ENCODE measurements at places on chromosomes 1 and 21. TPM values are rescaled to one million over a fixed set of nuclear protein-coding genes. Genes with fewer than 3 reads are reported as not detected.

DNA sequence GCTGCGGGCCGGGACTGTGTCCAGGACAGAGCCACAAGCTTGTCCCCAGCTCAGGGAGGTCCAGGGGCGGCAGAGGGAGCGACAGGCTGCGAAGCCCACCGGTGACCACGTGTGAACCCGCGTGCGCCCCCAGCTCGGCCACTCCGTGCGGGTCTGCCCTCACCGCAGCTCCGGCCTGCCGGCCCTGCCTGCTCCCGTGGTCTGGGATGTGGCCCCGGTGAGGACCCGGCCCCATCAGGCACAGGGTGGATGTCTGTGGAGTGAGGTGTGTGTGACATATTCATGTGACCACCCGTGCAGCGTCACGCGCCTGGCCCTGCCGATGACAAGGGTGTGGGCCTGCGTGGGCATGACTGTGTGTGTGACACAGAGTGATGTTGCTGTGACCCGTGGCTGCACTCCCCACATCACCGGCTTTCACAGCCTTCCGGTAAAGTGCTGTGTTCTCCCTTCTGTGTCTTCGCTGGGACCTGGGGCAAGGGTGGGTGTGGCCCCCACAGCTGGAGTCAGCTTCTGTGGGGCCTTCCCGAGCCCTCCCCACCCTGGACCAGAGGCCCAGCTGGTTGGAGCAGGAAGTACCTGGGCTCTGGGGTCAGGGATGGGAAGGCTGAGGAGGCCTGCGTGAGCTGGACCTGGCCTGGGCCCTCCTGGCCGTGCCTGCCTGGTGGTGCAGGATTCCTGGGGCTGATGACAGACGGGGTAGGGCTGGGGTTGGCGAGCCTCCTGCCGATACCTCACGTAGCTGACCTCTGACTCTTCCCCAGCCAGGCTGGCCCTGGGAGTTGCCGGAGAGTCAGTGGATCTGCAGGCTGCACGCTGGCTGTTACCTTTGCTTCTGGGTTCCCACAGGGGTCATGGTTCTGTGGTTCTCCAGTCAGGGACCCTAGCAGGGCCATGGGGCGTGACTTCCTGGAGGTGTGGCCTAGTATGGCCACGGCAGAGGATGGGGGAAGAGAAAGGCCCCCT is 4.1 kb downstream of the RNF223 start:
- H3K36me3 ChIP-seq = no peaks in the 10 kb centered on the region
- H3K27ac ChIP-seq = no peak overlapping the region
- H3K27me3 ChIP-seq = peaks cover 16% of the 10 kb centered on the region
- no peak for DNase-seq
- H3K4me3 ChIP-seq = no peak overlapping the region
- no peaks in the 10 kb centered on the region for H3K4me1 ChIP-seq

- peak overlapping the region; percentile 64 for H3K4me3 ChIP-seq
- DNase-seq = peak; percentile 68
- peaks cover 6% of the 10 kb centered on the region for H3K4me1 ChIP-seq
- peak overlapping the region; percentile 96 for H3K27ac ChIP-seq
These were observed 561 bp upstream of the COQ8A start for GRCh38 chr1:226939438-226940028.

DNA sequence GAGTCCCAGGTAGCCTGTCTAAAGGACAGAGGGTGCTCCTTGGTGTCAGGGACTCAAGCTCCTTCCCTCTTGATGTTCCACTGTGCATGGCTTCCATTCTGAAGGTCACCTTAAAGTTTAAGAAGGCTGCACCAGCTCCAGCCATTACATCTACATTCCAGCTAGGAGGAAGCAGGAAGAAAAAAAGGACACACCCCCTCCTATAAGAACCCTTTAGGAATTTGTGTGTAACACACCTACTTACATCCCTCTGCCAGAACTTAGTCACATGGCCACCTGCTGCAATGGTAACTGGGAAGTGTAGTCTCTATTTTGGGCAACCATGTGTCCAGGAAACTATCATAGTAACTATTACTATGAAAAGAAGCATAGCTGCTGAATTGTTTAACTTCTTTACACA is 161.6 kb upstream of the KLHDC7A start:
- no peak overlapping the region for H3K4me3 ChIP-seq
- H3K27me3 ChIP-seq = no peaks in the 10 kb centered on the region
- H3K4me1 ChIP-seq = no peaks in the 10 kb centered on the region
- DNase-seq = no peak
- no peak overlapping the region for H3K27ac ChIP-seq
- no peaks in the 10 kb centered on the region for H3K36me3 ChIP-seq

DNA sequence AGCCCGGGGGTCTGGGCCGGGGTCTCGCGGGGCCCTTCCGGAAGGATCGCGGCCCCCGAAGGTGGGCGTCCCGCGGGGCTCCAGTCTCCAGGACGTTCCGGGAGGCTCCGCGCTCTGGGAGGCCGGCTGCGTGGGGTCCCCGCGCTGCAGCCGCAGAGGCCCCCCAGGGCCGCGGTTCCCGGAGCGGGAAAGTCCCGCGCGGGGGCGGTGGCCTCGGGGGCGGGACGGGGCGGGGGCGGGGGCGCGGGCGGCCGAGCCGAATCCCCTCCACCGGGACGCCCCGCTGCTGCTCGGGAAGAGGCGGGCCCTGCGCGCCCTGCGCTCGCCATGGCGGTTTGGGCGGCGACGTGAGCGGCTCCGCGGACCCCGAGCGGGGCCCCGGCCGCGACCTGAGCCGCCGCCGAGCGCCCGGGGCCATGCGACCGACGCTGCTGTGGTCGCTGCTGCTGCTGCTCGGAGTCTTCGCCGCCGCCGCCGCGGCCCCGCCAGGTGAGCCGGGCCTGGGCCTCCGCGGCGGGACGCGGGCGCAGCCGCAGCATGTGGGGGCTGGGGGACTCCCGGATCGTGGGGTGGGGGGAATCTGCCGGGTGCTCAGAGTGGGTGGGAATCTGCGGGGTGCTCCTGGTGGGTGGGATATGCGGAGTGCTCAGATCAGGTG is at the start of gene IFNGR2:
Gene IFNGR2, plus strand, starts transcription at position 286 of the 658 bp plus-strand sequence. Its CDS starts 131 bp downstream, at position 417.
- H3K4me1 ChIP-seq = no peaks in the 10 kb centered on the region
- H3K4me3 ChIP-seq = peak within 1 kb of the TSS; percentile 91
- no peaks in the 10 kb centered on the region for H3K27me3 ChIP-seq
- H3K36me3 ChIP-seq = no peaks in the 10 kb centered on the region
- DNase-seq = peak; percentile 48
- H3K27ac ChIP-seq = peak within 1 kb of the TSS; percentile 93

- H3K27ac ChIP-seq = peak overlapping the region; percentile 94
- H3K36me3 ChIP-seq = no peaks in the 10 kb centered on the region
- no peaks in the 10 kb centered on the region for H3K4me1 ChIP-seq
- H3K4me3 ChIP-seq = peak overlapping the region; percentile 25
These were observed 15.3 kb downstream of the SEMA6C start for GRCh38 chr1:151130987-151131586.

- H3K27me3 ChIP-seq = no peaks in the 10 kb centered on the region
- peak; percentile 7 for DNase-seq
- H3K36me3 ChIP-seq = no peaks in the 10 kb centered on the region
- no peaks in the 10 kb centered on the region for H3K4me1 ChIP-seq
- no peak overlapping the region for H3K27ac ChIP-seq
These were observed 97.0 kb downstream of the OBSCN start for GRCh38 chr1:228304766-228305395.

DNA sequence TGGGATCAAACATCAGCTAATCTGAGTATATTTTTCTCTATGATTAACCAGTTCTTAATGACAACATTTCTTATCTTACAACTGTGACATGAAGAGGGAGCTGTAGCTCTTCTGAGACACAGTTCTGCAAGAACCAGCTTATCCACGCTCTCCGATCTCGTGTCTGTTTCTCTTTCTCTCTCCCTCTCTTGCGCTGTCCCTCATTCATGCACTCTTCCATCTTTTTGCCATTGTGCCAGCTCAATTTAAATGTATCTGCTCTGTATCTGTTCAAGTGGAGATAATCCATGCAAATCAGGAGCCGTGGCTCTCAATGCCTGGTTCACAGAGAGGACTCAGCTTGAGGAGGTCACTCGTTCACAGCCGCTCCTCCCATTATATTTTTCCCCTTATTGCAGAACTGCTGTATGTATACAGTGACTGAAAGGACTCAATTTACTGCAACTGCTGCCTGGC is 494.7 kb upstream of the ADGRL2 start:
- no peak for DNase-seq
- H3K4me1 ChIP-seq = no peaks in the 10 kb centered on the region
- H3K36me3 ChIP-seq = no peaks in the 10 kb centered on the region
- no peak overlapping the region for H3K27ac ChIP-seq

DNA sequence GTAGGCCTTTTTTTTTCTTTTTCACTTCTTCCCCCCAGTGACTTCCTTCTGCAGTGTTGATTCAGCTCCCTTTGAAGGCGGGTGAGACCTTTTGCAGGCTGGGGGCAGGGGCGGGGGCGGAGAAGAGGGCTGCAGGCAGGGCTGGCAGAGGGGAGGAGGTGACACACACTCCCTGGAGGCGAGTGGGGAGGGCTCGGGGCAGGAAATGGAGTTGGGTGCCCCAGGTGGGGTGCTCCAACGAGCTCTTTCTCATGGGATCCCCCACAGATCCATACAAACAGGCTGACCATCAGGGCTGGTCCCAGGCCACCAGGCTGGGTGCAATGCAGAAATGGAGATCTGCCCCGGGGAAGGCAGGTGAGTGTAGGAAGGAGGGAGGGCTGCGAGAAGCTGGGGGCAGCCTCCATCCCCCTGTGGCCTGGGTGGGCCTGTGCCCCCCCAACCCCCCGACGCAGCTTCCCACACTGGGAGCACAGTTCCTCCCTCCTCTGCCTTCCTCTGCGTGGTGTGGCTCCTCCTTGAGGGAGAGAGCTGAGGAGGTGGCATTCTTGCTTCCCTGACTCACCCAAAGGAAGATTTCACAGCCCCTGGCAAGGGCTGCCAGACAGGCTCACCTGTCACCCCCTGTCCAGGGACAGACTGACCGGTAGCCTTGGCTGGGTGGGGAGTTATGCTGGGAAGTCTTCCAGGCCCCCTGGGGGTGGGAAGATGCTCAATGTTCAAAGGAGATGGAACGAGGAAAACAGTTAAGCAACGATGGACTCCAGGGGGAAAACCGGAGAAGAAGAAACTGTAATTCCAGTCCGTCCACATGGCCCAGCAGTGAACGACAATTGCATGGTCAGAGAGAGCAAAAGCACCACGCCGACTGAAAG is 7.1 kb upstream of the ITGB2 start:
- no peak overlapping the region for H3K27ac ChIP-seq
- DNase-seq = no peak

DNA sequence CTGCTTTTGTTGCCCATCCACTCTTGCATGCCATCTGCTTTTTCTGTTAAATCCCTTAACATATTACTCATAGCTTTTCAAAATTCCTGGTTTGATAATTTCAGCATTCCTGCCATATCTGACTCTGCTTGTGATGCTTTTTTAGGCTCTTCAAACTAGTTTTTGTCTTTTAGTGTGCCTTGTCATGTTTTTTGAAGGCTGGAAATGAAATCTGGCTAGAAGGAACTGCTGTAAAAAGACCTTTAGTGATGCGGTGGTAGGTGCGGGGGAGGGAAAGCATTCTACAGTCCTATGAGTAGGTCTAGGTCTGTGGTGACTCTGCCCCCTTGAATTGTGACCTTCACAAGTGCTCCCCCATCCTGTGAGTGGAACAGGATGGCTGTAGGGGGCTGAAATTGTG is 15.0 kb upstream of the S100B start:
- H3K4me1 ChIP-seq = no peaks in the 10 kb centered on the region
- H3K27ac ChIP-seq = no peak overlapping the region
- H3K27me3 ChIP-seq = no peaks in the 10 kb centered on the region
- no peak for DNase-seq
- H3K36me3 ChIP-seq = no peaks in the 10 kb centered on the region

DNA sequence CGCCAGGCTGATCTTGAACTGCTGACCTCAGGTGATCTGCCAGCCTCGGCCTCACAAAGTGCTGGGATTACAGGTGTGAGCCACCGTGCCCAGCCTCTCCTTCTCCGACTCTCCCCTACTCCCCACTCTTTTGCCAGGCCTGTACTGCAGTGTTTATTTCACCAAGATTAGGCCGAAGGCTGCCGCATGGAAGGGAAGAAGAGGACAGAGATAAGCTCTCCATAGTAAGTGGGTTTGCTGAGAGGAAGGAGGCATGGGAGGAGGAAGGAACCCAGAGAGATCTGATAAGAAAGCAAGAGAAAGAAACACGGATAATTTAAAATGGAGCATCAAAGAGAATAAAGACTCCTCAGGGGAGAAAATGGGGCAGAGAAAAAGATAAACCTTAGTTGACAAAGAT is 8.7 kb downstream of the PTCH2 start:
- no peaks in the 10 kb centered on the region for H3K36me3 ChIP-seq
- no peaks in the 10 kb centered on the region for H3K27me3 ChIP-seq
- H3K4me1 ChIP-seq = no peaks in the 10 kb centered on the region
- no peak overlapping the region for H3K27ac ChIP-seq
- no peak overlapping the region for H3K4me3 ChIP-seq

DNA sequence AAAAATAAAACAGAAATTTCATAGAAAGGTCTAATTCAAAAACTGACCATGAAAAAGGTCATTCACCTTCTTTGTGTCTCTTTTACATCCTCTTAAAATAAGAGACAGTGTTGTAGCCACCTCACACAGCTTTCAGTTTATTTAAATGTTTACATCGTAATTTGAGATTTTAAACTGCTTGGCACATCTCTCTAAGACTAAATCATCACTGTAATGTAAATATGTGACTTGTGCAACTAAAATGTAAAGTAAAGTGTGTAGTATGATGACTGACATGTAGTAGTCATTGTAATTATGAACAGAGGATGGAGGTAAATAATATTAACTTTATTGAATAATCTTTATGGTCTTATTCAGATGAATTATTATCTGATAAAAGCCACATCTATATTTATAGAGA is 283.9 kb downstream of the KCNT2 start:
- no peak overlapping the region for H3K4me3 ChIP-seq
- no peak overlapping the region for H3K27ac ChIP-seq
- H3K36me3 ChIP-seq = no peaks in the 10 kb centered on the region
- DNase-seq = no peak
- no peaks in the 10 kb centered on the region for H3K27me3 ChIP-seq
- H3K4me1 ChIP-seq = no peaks in the 10 kb centered on the region

GRCh38 chr21:20641241-20641640 is 357.0 kb upstream of the NCAM2 start:
- H3K27me3 ChIP-seq = no peaks in the 10 kb centered on the region
- H3K36me3 ChIP-seq = no peaks in the 10 kb centered on the region
- no peak for DNase-seq

DNA sequence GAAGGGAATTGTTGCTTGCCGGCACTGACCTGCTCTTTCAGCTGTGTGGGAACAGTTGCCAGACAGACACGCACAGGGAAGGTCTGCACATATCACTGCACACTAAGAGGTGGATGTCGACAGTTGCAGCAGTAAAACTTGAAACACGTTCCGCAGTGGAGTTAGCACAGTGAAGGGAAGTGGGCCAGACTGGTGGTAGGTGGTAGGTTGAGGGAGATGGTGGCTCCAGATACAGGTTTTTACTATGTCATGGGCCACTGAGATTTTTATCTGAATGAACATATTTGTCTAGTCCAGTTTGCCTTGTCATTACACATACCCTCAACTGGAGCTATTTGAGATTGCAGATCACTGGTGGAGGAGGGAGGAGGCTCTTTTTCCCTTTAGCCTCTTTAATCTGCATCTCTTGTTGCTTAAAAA is 13.5 kb downstream of the MRPS6 start:
- no peak for DNase-seq
- no peaks in the 10 kb centered on the region for H3K4me1 ChIP-seq
- H3K36me3 ChIP-seq = no peaks in the 10 kb centered on the region
- H3K27me3 ChIP-seq = no peaks in the 10 kb centered on the region
- no peak overlapping the region for H3K27ac ChIP-seq

Gene FOXE3
- total RNA-seq = not detected

Gene ZNF648
- not detected for total RNA-seq

Gene ESPN
- not detected for total RNA-seq
